CD4-positive, alpha-beta T cell treated with Interleukin-4 for 1 hour (primary cell): ENCODE measurements at places on chromosomes 6 and 20.

DNA sequence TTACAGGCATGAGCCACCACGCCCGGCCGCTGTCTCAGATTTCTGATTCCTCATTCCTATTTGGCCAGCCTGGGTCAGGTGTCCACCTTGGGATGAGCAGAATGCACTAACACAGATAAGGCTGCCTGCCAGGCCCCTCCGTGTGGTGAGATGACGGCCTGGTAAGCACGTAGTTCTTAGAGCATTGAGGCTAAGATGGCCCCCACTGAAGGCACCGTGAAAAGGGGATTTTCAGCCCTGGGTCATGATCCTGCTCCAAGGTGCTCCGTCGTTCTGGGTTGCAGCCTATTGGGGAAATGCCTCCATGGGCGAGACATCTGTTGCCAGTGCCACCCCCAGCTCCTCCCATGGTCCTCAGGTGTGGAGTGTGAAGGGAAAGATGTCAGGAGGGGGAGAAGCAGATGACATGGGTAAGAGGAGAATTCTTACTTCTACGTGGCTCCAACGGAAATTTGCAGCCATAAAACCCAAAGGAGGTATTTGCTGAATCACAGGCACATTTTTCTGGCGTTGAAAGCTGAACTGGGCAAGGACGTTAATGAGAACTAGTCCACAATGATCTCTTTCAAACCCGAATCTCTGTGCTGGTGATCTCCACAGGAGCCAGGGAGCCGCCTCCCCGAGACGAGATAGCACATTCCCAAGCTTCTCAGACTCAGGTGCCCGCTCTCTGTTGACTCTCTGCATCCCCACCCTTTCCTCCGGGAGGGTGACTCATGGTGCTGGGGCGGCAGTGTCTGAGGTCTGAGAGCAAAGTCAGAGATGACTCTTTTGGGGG lies 34.0 kb upstream of the BMP6 start:
- DNase-seq, result no peak

GRCh38 chr20:17957505-17958363 lies 10.9 kb downstream of the SNX5 start:
- DNase-seq, result no peak

- DNase-seq, result no peak
Measured at GRCh38 chr6:84061174-84061573, 27.6 kb downstream of the MRAP2 start.

- DNase-seq, result no peak
Measured at GRCh38 chr6:12083302-12083701, 71.2 kb downstream of the HIVEP1 start.

GRCh38 chr6:159463119-159463829 lies 229.8 kb downstream of the SOD2 start:
- no peak for DNase-seq

GRCh38 chr6:38212579-38212978 lies 393.1 kb downstream of the ZFAND3 start:
- no peak for DNase-seq

DNA sequence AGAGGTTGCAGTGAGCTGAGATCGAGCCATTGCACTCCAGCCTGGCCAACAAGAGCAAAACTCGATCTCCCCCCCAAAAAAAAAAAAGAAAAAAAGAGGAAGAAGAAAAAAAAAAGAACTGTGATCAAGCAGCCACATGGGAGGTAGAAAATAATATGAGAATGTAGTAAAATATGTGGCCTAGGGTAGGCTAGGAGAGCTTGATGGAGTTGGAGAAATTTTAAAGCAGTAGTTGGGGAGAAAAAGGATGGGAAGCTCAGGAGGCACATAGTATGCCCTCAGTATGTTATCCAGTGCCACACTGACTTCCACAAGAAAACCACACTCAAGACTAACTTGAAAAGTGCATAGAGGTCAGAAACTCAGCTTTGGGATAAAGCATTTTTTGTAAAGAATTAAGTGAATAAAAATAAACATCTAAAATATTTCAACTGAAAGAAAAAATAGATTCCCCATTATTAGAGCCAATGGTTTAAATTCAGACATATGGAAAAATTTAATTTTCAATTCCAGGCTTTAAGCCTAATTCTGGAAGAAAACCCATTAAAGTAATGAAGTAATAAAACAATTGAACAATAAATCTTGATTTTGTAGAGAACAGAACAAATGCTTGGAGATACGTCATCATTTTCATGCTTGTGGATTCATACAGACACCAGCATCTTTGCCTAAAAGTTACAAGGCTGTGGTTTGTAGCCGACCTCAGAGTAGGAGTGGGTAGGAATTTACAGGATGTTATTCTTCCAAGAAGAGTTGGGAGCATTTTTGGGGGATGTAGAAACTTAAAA lies 34.7 kb downstream of the PLEKHG1 start:
- DNase-seq, result no peak

DNA sequence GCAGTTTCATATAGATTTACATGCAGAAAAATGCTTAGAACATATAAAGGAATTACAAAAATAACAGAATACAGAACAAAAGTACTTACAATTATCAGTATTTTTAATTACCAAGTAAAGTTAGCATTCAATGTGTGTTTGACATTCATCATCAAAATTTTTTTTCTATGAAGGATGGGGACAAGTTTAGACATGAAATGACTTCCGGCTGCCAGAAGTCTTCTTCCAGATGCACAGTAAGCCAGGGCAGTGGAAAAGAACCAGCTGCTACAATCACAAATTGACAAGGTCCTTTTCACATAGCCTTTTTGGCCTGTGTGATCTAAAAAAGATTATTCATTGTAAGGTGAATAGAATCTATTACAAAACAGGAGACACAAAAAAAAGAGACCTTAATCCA lies 73.8 kb downstream of the HUS1B start:
- DNase-seq, result no peak

DNA sequence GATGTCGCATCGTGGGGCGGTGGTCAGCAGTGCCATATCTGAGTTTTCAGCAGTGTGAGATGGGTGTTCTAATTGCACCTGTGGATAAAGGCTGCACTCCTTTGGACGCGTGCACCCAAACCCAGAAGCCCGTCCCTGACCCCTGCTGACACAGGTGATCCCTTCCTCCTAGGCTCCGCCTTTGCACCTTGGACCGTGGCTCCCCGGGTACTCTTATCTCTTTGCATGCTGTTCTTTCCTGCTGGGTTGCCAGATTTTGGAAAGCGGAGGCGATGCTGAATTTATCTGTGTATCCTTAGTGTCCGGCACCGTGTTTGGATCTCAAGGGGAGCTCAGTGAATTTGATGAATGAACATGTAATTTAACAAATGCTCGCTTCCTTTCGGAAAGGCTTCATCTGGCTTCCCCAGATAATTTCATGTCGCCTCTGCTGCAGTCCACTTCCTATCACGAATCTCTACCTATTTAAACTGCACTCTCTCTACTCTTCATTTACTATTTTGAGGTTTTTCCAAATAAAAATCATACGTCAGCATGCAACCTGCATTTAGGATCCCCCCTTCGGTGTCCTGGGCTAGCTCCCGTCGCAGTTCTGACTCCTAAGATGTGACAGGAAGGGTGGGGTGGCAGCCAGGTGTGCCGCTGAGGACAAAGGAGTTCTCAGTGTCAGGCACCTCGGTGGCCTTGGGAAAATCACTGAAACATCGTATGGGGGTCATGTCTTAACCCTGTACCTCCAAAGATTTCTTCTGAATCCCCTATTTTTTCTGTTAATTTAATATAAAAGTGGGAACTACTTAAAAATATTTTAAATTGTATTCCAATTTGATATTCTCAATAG lies 753 bp upstream of the PERP start:
- DNase-seq, result peak; percentile 15

GRCh38 chr20:1121429-1121828 lies 3.0 kb downstream of the PSMF1 start:
- DNase-seq, result no peak

DNA sequence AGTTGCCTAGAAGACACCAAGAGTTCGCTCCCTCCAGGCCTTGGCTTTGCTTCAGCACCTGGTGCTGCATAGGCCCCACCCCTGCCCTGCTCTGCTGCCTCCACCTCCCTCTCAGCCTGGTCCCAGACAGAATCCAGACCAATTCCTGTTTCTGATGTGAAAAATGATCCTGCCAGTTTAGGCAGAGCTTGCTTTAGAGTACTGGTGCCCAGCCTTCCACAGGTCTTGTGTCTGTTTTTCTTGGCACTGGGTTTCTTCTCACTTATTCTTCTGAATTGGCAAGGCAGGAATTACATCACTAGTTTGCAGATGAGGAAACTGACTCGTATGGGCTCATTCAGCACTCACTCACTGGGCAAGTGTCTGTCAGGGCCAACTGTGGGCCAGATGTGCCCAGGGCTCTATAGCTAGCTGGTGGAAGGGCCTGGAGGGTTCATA lies 53.0 kb downstream of the HLA-A start:
- no peak for DNase-seq

- DNase-seq, result no peak
Measured at GRCh38 chr6:125236536-125237327, 65.0 kb downstream of the HDDC2 start.

- DNase-seq, result no peak
Measured at GRCh38 chr6:130557481-130558112, 191.8 kb downstream of the TMEM200A start.

- DNase-seq, result peak; percentile 69
Measured at GRCh38 chr20:18738055-18738454, 75.5 kb upstream of the SCP2D1 start.

DNA sequence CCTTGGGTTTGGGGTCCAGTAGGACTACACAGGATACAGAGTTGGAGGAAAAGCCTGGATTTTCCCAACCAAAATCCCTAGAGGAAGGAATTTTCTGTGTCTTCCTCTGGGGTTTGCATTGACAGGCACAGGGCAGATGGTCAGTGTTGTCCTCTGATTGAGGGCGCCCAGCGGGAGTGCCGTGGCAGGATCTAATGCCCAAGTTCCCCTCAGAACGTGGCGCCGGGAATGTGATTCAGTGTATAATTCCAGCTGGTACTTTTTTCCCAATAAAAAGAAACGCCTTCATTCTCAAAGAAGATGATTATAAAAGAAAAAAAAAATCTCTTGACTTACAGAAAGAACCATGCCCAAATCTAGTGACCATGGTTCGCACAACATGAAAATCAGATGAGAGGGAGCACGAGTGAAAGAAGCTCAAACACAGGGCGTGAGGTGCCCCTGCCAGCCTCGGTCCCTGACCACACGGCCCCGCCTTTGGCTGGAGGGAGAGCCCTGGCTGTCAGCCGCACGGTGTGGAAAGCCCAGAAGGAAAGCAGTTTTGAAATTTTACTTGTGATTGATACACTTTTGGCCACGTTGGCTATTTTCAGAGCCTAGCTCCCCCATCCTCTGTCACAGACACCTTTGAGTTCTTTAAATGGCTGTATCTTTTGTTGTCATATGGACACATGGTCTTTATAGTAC lies 31.6 kb downstream of the VEGFA start:
- DNase-seq, result no peak

DNA sequence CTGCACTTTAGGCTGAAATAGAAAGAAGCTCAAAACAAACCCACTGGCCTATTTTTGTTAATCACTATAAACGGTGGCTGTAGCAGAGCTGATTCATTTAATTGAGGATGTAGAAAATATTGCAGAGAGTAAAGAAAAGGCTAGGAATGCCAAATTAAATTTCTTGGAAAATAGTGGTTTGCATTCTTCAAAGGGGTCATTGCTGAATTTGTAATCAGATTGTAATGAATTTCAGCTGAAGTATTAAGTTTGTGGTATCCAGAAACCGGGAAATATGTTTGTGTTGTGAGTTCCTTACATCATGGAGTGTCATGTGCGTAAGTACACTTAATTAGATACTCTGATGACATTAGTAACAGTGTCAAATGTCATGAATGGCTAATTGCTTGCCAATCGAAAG lies 203.0 kb downstream of the SAMD5 start:
- DNase-seq, result no peak

- no peak for DNase-seq
Measured at GRCh38 chr6:114007516-114007915, 36.6 kb upstream of the HDAC2 start.

DNA sequence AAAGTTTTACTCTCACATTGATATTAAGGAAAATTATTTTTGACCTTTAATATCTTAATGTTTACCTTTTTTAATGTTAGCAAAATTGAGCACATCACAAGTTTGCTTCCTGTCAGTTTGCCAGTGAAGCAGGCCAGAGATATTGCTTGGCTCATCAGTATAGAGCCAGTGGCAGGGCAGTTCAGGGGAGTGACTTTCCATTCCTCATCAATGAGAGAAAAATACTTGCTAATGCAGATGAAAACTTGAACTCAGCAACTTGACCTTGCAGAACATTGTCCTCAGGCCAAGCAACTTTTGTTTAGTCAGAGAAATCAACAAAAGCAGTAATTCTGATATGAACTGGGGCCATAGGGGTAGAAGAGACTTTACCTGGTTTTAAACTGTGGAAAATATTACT lies 6.9 kb downstream of the TAB2 start:
- no peak for DNase-seq

DNA sequence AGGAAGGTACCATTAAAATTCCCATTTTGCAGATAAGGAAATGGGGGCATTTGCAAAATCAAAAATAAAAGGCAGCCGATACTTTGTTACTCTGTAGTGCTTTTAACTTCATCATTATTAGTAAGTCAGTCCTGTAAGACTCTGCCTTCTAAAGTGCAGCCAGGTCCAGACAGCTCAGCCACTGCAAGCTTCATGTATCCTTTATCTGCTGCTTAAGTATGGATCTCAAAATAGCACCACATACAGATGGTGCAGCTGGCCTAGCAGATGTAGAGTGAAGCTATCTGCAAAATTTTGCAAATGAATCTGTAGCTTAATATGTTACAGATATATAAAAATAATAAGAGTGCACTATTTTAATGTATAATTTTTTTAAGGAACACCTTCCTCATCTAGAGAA lies 53.4 kb downstream of the NUS1 start:
- DNase-seq, result no peak

- peak; percentile 86 for DNase-seq
Measured at GRCh38 chr20:63009045-63009961, 2.5 kb upstream of the BHLHE23 start.

- no peak for DNase-seq
Measured at GRCh38 chr20:39983655-39984054, 705.4 kb downstream of the MAFB start.

GRCh38 chr6:166228839-166229528 lies 61.3 kb upstream of the TBXT start:
- DNase-seq, result no peak

- no peak for DNase-seq
Measured at GRCh38 chr6:35036059-35036827, 104.9 kb downstream of the TCP11 start.
